ENCODE measurements at places on chromosomes 4 and X. TPM values are rescaled to one million over a fixed set of nuclear protein-coding genes. Genes with fewer than 3 reads are reported as not detected.

GALNTL6 gene
- 1.7 TPM for total RNA-seq

DIPK2B gene
- total RNA-seq: not detected

GRCh38 chr4:89468602-89469001 is 161.0 kb upstream of the GPRIN3 start:
- no peaks in the 10 kb centered on the region for H3K36me3 ChIP-seq
- DNase-seq: no peak
- no peak overlapping the region for H3K4me3 ChIP-seq

DNA sequence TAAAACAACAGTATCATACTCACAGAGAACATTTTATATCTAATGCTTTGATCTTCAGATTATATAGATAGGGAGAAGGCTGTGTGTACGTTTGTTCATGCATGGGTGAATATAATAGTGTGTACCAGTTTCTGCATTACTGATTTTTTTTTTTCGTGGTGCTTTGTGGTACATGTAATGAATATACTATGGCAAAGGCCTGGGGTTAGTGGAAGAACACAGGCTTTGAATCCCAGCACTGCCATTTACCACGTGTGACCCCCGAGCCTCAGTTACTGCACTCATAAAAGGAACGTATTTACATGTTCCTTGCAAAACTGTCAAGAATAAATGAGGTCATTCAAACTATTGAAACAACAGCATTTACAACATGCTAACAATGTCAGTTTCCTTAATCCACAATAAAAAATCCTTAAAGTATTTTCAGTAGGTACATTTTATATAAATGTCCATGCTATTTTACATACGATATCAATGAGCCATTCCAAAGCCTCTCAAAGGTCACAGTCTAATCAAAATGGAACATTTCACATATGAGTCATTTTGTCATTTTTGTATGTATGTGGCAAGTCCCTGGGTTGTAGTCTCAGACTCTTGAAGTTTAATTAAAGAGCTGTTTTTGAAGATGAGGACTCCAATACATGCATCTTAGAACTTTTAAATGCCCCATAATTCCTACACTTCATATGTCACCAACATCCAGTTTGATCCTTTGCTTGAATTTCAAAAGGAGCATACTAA is 242.8 kb downstream of the PPP3CA start:
- no peak for DNase-seq
- no peaks in the 10 kb centered on the region for H3K27me3 ChIP-seq
- H3K4me1 ChIP-seq: peaks cover 28% of the 10 kb centered on the region
- no peak overlapping the region for H3K4me3 ChIP-seq

DNA sequence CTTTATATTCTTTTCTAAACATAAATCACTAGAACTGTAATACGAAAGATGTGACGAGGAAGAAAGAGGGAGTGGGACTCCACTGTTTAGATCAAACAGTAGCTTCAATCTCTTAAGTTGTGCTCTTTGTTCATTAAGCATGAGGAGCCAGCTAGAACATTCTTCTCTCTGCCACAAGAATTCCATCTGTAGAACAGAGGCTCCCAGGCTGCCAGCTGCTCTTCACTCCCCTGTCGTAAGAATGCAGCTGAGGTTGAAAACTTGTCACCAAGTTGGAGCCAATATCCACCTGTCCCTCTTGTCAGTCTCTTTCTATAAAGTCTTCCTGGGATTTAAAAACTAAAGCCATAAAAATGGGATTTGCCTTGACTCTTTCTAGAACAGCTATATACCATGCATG is 65.0 kb upstream of the SEC24B start:
- H3K27ac ChIP-seq: no peak overlapping the region
- no peak overlapping the region for H3K4me3 ChIP-seq
- DNase-seq: no peak
- peaks cover 8% of the 10 kb centered on the region for H3K27me3 ChIP-seq
- no peaks in the 10 kb centered on the region for H3K4me1 ChIP-seq

- H3K4me3 ChIP-seq: no peak overlapping the region
- H3K27ac ChIP-seq: no peak overlapping the region
- no peaks in the 10 kb centered on the region for H3K27me3 ChIP-seq
- H3K36me3 ChIP-seq: peaks cover 8% of the 10 kb centered on the region
- H3K4me1 ChIP-seq: peaks cover 35% of the 10 kb centered on the region
- no peak for DNase-seq
Observed at GRCh38 chr4:6889101-6889735, 20.4 kb upstream of the TBC1D14 start.

DNA sequence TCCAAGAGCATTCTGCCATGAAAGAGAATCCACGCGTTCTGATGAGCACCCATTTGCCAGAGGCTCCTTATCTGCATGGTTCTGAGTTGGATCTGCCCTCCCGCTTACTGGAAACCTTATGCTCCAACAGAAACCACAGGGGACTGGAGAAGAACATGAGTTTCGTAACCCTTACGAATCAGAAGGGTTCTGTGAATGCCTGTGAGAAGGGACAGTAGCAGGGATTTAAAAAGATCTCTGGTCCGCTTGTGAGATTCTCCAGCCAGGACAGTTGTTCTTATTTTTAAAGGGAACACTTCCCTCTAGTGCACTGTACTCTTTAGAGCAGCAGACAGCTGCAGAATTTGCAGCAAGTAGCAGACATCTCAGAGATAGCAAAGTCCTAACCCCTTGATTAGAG is 22.5 kb upstream of the CENPU start:
- no peak overlapping the region for H3K27ac ChIP-seq
- H3K4me3 ChIP-seq: no peak overlapping the region
- peaks cover 31% of the 10 kb centered on the region for H3K36me3 ChIP-seq
- DNase-seq: no peak

- H3K4me3 ChIP-seq: no peak overlapping the region
- peaks cover 5% of the 10 kb centered on the region for H3K4me1 ChIP-seq
- no peaks in the 10 kb centered on the region for H3K27me3 ChIP-seq
- DNase-seq: no peak
Observed at GRCh38 chrX:30607155-30607554, 29.6 kb upstream of the TASL start.

GRCh38 chr4:173782660-173783059 is 252.6 kb upstream of the HAND2 start:
- H3K4me3 ChIP-seq: no peak overlapping the region
- no peak for DNase-seq
- H3K27ac ChIP-seq: no peak overlapping the region
- no peaks in the 10 kb centered on the region for H3K27me3 ChIP-seq
- peaks cover 4% of the 10 kb centered on the region for H3K36me3 ChIP-seq

DNA sequence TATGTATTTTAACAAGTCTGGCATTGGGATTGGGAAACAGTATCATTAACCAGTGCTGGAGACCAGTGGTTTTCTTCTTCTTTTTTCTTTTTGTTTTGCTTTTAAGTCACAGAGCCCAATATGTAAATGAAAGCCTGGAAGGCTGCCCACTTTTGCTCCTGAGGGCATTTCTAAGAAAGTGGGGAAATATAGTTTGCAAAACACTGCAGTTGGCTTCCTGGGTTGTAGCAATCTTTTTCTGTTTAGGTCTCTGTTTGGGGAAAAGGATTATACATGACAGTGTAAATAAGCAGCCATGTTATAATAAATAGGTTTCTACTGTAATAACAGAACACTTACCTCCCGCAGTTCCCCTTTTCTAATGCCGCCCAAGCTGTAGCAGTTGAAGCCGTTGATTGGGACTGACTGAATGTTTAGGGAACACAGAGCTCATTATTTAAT is 105.5 kb downstream of the TMEM164 start:
- no peak overlapping the region for H3K27ac ChIP-seq
- DNase-seq: no peak
- no peak overlapping the region for H3K4me3 ChIP-seq
- H3K27me3 ChIP-seq: no peaks in the 10 kb centered on the region
- H3K36me3 ChIP-seq: peaks cover 3% of the 10 kb centered on the region

DNA sequence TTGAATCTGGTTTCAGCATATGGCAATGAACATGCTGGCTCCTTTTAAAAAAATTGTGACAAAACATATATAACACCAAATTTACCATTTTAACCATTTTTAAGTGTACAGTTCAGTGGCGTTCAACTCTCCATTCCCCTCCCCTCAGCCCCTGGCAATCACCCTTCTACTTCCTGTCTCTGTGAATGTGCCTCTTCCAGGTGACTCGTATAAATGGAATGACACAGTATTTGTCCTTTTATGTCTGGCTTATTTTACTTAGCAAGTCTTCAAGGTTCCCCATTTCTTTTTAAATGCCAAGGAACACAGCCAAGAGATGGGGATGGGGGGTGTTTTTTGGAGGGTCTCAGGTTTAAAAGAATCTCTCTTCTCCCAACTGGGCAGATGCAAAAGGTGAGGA is 35.4 kb upstream of the BCLAF3 start:
- no peaks in the 10 kb centered on the region for H3K4me1 ChIP-seq
- H3K27me3 ChIP-seq: no peaks in the 10 kb centered on the region
- no peak overlapping the region for H3K4me3 ChIP-seq
- H3K27ac ChIP-seq: no peak overlapping the region
- no peak for DNase-seq

DNA sequence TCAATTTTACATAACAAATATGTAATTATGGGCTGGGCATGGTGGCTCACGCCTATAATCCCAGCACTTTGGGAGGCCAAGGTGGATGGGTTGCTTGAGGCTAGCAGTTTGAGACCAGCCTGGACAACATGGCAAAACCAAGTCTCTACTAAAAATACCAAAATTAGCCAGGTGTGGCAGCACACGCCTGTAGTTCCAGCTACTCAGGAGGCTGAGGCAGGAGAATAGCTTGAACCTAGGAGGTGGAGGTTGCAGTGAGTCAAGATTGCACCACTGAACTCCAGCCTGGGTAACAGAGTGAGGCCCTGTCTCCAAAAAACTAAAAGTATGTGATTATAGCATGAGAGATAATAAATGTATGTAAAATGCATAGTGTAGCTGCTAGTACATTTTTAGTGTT is 229.0 kb downstream of the PPARGC1A start:
- H3K27ac ChIP-seq: no peak overlapping the region
- no peaks in the 10 kb centered on the region for H3K27me3 ChIP-seq
- peaks cover 5% of the 10 kb centered on the region for H3K36me3 ChIP-seq
- no peak overlapping the region for H3K4me3 ChIP-seq

GRCh38 chr4:95761426-95761825 is 78.5 kb upstream of the PDHA2 start:
- H3K27ac ChIP-seq: no peak overlapping the region
- peaks cover 5% of the 10 kb centered on the region for H3K4me1 ChIP-seq
- DNase-seq: no peak
- H3K36me3 ChIP-seq: no peaks in the 10 kb centered on the region
- H3K4me3 ChIP-seq: no peak overlapping the region

DNA sequence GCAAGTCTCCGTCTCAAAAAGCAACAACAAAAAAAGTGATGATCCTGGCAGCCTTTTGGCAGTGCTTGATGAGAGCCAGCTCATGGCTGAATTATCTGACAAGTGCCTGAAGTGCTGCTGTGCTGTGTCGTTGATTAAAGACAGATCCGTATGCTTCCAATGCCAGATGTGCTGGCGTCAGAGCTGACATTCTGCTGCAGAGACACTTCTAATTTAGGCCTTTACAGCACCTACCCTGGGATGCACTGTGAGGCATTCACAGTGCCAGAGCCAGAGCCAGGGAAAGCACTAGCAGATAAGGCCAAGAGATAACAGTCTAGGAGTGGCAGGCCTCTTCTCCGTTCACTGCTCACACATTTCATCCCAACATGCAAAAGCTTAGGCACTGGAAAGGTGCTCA is 995.5 kb downstream of the RAB28 start:
- no peaks in the 10 kb centered on the region for H3K27me3 ChIP-seq
- DNase-seq: no peak
- no peaks in the 10 kb centered on the region for H3K4me1 ChIP-seq
- H3K36me3 ChIP-seq: no peaks in the 10 kb centered on the region
- H3K4me3 ChIP-seq: no peak overlapping the region
- no peak overlapping the region for H3K27ac ChIP-seq

GRCh38 chr4:5050520-5051277 is 581 bp upstream of the STK32B start:
- H3K36me3 ChIP-seq: no peaks in the 10 kb centered on the region

DNA sequence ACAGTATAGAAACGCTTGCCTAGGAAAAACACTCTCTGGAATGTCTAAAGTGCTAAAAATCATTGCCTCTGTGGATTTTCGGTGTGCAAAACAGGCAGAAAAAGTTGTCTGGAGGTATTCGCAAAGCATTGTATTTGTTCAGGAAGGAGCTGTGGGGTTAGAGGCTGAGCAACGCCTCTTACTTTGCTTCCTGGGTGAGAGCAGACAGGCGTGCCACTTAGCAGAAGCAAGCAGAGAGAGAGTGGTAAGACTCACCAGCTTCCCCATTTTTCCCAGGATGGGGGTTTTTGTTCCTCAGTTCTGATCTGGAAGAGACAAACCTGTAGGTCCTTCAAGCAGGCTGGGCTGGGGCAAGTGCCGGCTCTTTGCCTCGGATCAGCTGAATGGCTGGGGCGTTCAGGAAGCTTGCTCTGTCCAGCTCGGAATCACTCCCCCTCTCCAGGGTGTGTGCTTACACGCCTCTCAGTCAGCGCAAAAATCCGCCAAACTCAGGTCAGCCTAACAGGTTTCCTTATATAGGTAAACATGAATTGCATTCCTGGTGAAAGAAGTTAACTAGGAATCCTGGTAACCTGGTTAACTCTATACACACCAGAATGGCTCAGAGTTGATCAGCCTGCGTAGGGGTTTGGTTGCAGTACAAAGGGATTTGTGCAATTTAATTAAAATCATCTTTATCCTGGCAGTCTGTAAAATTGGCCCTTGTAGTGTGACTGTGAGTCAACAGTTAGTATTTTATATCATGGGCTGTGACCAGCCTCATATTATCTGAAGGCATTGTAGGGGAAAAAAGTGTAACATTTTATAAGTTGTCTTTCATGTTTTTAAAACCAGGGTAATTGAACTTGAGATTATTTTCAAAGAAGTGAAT is 213.1 kb upstream of the MID1 start:
- peak overlapping the region; percentile 89 for H3K4me3 ChIP-seq
- H3K27ac ChIP-seq: peak overlapping the region; percentile 87
- no peaks in the 10 kb centered on the region for H3K36me3 ChIP-seq

DNA sequence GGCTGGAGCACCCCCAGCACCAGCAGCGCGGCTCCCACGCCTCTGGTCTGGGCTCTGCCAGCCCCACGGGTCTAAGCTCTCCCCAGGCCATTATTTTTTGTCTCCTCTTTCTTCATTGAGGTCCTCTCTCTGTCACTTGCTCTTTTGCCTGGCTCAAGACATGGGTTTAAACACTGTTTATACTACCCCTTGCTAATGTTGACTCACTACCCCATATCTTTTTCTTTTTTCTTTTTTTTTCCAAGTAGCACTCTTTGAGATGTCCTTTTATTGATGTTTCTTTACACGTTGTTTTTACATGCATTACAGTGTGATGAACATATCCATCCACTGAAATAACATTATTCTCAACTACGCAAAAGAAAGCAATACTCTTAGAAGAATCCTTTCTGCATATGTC is 1.7 kb upstream of the ERVMER34-1 start:
- peaks cover 28% of the 10 kb centered on the region for H3K27me3 ChIP-seq
- H3K4me1 ChIP-seq: peaks cover 3% of the 10 kb centered on the region
- DNase-seq: no peak
- peak overlapping the region; percentile 37 for H3K4me3 ChIP-seq
- no peak overlapping the region for H3K27ac ChIP-seq
- H3K36me3 ChIP-seq: no peaks in the 10 kb centered on the region

- DNase-seq: no peak
- H3K27ac ChIP-seq: no peak overlapping the region
- H3K4me3 ChIP-seq: no peak overlapping the region
- H3K36me3 ChIP-seq: no peaks in the 10 kb centered on the region
- H3K27me3 ChIP-seq: peaks cover under 1% of the 10 kb centered on the region
Observed at GRCh38 chrX:140425712-140426395, 79.0 kb downstream of the SOX3 start.
